ENCODE measurements at places on chromosomes 1 and 21.

GRCh38 chr1:22508991-22509390 is 54.3 kb upstream of the EPHA8 start:
- ATAC-seq: no peak

DNA sequence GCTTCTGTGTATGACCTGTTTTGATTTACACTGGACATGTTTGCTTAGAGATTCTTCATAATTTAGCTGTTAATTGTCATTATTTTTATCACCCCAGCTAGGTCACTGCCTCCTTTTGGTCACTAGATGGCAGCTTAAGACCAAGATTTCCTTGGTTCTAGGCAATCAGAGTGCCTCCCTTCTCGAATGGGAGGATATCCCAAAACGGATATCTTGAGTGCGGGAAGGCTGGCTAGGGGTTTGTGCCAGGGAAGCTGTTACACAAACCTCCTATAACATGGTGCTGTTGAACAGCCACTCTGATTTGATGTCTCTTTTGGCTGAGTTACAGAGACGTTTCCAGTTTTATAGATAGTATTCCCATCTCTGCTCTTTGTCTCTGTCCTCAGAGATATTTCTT is 283.5 kb downstream of the S1PR1 start:
- ATAC-seq: no peak

GRCh38 chr1:75980972-75981897 is 49.0 kb upstream of the ASB17 start:
- ATAC-seq: no peak

DNA sequence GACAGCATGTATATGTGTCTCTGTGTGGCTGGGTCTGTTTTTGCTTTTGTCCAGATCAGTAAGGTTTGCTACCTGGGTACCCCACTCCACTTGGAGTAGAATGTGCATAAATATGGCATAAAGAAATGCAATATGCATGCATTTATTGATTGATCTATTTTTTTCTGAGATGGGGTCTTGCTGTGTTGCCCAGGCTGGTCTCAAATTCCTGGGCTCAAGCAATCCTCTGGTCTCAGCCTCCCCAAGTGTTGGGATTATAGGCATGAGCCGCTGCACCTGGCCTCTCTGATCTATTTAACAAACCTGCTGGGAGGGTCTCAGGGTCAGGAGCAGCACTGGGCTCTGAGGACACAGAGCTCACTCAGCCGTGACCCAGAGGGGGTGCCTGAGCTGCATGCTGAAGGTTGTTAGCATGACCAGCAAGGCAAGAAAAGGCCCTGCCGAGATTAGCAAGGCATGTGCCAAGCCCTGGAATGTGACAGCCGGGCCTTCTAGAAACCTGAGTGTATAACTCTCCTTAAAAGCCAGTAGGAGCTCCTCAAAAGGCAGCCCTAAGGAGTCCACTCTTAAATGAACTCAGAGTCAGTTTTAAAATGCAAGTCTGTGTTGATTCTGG is 22.5 kb downstream of the PCSK9 start:
- no peak for ATAC-seq

DNA sequence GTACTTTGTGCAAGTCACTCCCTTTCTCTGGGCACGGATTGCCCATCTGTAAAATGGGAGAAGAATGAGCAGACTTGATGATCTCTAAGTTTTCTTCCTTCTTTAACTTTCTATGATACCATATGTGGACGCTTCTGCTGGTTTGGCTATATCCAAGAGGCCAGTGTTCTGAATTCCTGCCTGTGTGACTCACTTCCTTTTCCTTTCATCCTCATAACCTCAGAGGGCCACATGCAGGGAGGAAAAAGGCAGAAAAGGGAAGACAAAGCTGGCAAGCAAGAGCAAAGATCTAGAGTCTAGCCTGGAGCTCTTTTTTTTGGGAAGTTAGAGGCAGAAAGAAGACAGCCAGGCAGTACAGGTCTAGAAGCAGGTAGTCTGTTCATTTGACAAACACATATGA is 151.2 kb downstream of the OMA1 start:
- ATAC-seq: no peak

GRCh38 chr1:7760245-7760644 is 10.9 kb upstream of the VAMP3 start:
- ATAC-seq: no peak

GRCh38 chr1:5979536-5980313 is 12.5 kb downstream of the NPHP4 start:
- no peak for ATAC-seq

GRCh38 chr21:38351961-38352521 is 95.2 kb downstream of the KCNJ15 start:
- ATAC-seq: no peak

GRCh38 chr1:26767714-26768113 is 20.0 kb upstream of the PIGV start:
- ATAC-seq: no peak

All from activated CD4-positive, CD25-positive, alpha-beta regulatory T cell treated with anti-CD3 and anti-CD28 coated beads, Interleukin-2, amount 50 U/mL, for 24 hours (primary cell).